ENCODE measurements at places on chromosomes 11 and 22. TPM values are rescaled to one million over a fixed set of nuclear protein-coding genes. Genes with fewer than 3 reads are reported as not detected.

The DNAJB7 gene
- not detected for total RNA-seq

The MRGPRX4 gene
- total RNA-seq, result not detected

The BAIAP2L2 gene
- total RNA-seq, result 1.4 TPM

The CHCHD10 gene
- total RNA-seq, result 62.5 TPM

The ARHGAP1 gene
- 43.5 TPM for total RNA-seq

The FOLR3 gene
- not detected for total RNA-seq

The TTC36 gene
- 1.4 TPM for total RNA-seq

The ASCL2 gene
- 1.7 TPM for total RNA-seq

The RAPSN gene
- total RNA-seq, result 0.77 TPM

The UBQLNL gene
- total RNA-seq, result not detected

The KCNK4 gene
- total RNA-seq, result not detected

The EPS8L2 gene
- 15.7 TPM for total RNA-seq

The SCGB1A1 gene
- not detected for total RNA-seq

The ETS1 gene
- total RNA-seq, result 736 TPM

The OR2AG2 gene
- total RNA-seq, result not detected

The FERMT3 gene
- 158 TPM for total RNA-seq

The DGCR6 gene
- total RNA-seq, result 2.5 TPM

The GAB4 gene
- not detected for total RNA-seq

The SCGB1C1 gene
- total RNA-seq, result not detected

The CCDC88B gene
- 126 TPM for total RNA-seq

The NRXN2 gene
- 0.37 TPM for total RNA-seq

The SAA2 gene
- total RNA-seq, result 0.38 TPM

The CSF2RB gene
- 3.8 TPM for total RNA-seq

The CSNK2A3 gene
- total RNA-seq, result 0.29 TPM

The RBFOX2 gene
- 2.3 TPM for total RNA-seq

The SEC14L6 gene
- total RNA-seq, result not detected

The ALDH3B2 gene
- total RNA-seq, result not detected

The PLEKHB1 gene
- 8.5 TPM for total RNA-seq

The TCN2 gene
- total RNA-seq, result 0.44 TPM

The MYEOV gene
- 0.67 TPM for total RNA-seq

The TYR gene
- not detected for total RNA-seq

The GRK3 gene
- 25.9 TPM for total RNA-seq

All from activated T-cell treated with anti-CD3 and anti-CD28 coated beads, Interleukin-2, amount 50 U/mL, for 72 hours (primary cell).